Memory B cell (primary cell): ENCODE measurements at places on chromosomes 12 and 14.

DNA sequence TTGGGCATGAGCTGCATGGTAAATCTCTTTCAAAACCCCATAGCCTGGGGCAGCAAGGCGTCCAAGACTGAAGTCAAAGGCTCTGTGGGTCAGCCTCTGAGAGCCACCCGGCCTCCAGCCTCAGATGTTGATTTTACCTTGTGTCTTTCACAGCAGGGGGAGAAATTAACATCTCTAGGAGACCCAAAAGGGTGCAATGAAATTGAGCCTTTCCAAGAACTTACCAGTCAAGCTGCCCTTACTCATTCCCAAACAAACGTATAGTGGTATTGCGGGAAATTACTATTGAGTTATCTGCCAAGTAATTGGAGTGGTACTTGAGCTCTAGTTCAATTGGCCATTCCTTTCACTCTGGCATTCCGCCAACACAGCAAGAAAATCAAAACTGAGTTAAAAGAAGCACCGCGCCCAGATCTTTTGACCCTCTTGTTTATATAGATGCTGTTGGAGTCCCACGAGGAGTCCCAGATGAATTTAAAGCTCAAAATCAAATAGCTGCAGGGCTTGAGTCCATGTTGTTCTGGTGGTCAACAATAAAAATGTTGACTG is 380.7 kb upstream of the SYT1 start:
- DNase-seq: no peak

DNA sequence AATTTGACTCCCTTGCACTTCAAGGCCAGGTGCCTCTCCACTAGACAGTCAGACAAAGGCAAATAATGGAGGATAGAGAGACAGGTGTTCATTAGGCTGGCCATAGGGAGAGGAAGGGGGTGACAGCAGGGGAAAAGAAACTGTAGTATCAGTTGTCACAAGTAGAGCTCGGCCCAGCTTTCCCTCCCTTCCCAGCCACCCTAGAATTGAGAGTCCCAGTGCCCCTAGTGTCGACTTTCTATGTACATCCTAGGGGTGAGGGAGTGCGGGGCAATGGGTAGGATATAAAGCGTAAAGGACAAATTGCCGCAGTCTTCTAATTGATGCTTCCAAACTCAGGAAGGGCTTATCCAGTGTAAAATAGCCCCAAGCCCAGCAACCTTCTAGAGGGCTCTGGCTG is 39.0 kb downstream of the BAZ2A start:
- no peak for DNase-seq

GRCh38 chr14:68926236-68926635 is 52.9 kb downstream of the ACTN1 start:
- DNase-seq: no peak

- no peak for DNase-seq
Measured at GRCh38 chr12:54394986-54395385, 10.5 kb upstream of the ZNF385A start.

GRCh38 chr12:60345442-60345841 is 749.6 kb downstream of the SLC16A7 start:
- DNase-seq: no peak

- no peak for DNase-seq
Measured at GRCh38 chr12:24954261-24954660, 5.4 kb upstream of the BCAT1 start.

DNA sequence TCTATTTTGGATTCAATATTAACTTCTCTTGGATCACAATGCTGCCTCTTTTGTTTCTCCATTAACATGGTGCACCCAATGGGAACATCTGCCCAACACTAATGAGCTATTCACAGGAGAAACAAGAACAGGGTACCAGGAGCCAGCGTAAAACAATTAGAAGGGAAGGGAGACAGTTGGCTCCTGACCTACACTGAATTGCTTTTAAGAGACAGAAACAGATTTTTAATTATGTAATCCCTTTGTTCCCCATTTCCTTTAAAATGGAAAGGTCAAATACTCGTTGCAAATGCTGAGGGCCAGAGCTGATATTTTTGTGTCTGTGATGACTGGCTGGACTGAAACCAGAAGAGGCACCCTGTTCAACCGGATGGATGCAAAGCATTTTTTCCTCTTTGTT is 108.3 kb downstream of the SEC23A start:
- DNase-seq: no peak

DNA sequence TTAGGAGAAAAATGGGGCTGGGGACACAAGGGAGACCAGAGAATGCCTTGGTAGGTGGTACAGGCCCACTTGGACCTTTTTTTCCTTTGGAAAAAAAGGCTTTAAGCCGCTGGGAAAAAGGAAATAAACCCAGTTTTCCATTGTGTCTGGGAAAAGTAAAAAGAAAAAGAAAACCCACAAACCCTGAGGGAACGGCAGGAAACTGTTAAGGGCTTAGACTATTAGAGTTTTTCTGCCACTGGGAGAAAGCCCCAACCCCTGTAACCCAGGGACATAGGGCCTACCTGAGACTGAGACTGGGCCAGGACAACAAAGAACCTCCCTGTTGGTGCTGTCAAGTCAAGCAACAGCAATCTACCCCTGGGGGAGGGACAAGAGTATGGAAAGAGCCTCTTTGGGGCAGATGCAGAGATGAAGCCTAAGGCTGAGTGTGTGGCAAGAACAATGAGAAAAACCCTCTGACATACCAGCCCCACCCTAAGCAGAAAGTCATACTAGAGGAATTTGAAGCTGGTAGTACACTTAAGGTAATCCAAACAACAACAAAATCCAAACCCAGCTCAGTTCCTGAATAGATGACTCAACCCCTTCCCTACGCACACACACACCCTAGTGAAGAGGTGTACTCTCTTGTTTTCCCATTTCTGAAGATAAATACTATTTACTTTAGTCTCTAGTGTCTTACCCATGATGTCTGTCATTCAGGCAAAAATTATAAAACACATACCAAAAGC is 22.8 kb downstream of the ATF1 start:
- no peak for DNase-seq

DNA sequence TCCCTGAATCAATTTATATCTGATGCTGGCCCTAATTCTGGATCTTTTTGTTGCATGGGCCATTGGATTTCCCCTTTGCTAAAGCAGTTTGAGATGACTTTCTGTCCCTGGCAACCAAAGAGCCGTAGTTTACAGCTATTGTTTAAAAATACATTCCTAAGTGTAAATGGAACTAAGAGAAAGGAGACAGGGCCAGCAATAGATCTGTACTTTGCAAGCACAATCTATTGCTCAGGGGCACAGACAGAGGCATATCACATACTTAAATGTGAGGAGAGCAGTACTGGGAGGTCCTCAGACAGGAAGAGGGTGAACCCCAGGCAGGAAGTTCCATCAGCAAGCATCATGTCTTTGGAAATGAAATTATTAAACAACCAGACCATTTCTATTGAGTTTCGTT is 126.6 kb downstream of the ZFP36L1 start:
- DNase-seq: no peak

GRCh38 chr12:124174451-124175348 is 120.2 kb upstream of the RFLNA start:
- no peak for DNase-seq

DNA sequence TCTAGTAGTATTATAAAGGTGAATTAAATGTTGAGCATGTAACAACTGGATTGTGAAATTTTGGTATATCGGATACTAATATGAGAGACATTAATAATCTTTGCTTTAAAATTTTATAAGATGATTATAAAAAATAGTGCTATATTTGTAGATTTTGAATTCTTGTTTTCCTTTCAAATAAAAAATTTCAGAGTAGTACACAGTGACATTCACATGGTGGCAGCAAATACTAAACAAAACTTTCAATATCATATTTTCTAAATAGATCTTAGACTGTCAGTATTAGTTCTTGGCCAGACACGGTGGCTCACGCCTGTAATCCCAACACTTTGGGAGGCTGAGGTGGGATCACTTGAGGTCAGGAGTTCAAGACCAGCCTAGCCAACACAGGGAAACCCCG is 166.0 kb downstream of the NAV3 start:
- DNase-seq: no peak

GRCh38 chr14:69917287-69917686 is 38.1 kb downstream of the SMOC1 start:
- no peak for DNase-seq

DNA sequence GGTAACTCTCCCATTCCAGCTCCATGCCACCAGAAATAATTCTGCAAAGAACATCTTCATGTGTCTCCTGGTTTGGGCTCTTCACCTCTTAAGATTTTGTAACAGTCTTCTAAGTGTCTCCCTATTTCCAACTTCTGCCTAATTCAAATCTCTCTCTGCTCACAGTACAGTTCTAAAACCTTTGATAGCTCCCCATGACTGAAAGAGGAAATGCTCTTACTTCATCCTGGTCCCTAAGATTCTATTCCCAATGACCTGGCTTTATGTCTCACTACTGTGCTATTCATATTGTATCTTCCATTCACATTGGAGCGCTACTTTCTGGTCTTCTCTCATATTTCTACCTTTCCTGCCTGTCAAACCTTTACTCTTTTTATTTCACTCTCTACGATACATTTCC is 1.6 kb downstream of the AMN1 start:
- DNase-seq: no peak

GRCh38 chr12:15322164-15323061 is at the start of gene PTPRO:
Gene PTPRO (plus strand): TSS chr12:15322508.
- no peak for DNase-seq

DNA sequence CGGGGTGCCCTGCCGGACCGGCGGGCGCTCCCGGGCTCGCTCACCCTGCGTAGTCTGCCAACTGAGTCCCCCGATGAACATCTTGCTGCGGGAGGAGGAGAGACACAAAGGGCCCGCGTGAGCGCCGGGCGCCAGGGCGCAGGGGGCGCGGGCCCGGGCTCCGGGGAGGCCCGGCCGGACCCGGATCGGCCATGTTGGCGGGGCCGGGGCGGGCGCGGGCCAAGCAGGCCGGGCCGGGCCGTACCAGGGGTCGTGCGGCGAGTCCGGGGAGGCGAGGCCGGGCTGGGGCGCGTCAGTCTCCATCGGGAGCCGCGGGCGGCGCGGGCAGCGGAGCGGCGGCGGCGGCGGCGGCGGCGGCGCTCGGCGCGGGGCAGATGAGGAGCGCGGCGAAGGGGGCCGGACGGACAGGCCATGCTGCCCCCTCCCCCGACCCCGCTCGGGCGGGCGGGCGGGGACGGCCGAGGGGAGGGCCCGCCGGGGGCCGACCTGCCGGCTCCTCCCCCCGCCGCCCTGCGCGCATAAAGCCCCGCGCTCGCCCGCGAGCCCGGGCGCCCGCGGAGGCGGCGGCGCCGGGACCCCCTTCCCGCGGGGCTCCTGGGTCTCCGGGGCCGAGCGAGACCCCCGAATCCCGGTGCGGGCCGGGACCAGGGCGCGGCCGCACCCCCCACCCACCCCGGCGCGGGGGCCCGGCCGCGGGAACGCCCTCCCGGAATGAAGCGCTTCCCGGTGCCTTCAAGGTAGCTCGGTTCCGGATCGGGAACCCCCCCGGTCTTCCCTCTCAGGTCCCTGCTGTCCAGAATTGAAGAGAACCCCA is at the start of gene MSI1:
MSI1 (minus strand) TSS at position 376 of the 814 bp plus-strand sequence; CDS start at position 303, 73 bp downstream.
- DNase-seq: no peak

- DNase-seq: no peak
Measured at GRCh38 chr14:27528328-27528727, 930.5 kb upstream of the NOVA1 start.

GRCh38 chr14:86003998-86004397 is 474.1 kb downstream of the FLRT2 start:
- no peak for DNase-seq

DNA sequence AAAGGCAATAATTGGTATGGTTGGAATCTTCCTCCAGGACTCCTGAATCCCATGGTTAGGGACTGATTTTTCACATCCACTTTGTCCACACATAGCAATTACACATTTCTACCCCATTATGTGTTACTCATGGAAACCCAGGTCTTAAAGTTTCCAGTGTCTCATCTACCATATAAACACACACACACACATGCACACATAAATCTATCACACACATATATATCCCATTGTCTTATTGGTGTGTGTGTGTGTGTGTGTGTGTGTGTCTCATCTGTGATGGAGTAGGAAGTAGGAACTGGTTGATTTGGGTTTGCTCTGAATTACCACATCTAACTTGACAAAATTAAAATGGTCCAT is 525.4 kb downstream of the FUT8 start:
- DNase-seq: no peak

GRCh38 chr14:96095581-96096476 is 56.7 kb downstream of the C14orf132 start:
- DNase-seq: no peak

DNA sequence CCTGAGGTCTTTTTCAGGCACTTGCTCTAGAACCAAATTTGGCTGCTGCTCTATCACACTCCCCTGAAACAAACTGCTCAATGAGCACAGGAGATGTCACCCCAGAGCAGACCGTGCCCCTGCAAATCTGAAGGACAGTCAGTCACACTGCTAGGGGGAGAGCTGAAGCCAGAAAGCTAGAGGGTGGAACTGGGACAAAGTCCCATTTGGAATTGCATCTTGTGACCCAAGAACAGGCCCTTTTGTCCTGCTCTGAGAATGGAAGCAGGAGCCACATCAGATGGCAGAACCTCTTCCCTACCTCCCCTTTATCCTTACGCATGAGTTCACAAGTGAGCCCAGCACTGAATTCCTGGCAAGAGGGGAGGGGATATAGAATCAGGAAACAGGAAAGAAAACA is 64.7 kb downstream of the MAP3K9 start:
- DNase-seq: no peak

- no peak for DNase-seq
Measured at GRCh38 chr12:29149691-29150281, 708 bp downstream of the FAR2 start.

DNA sequence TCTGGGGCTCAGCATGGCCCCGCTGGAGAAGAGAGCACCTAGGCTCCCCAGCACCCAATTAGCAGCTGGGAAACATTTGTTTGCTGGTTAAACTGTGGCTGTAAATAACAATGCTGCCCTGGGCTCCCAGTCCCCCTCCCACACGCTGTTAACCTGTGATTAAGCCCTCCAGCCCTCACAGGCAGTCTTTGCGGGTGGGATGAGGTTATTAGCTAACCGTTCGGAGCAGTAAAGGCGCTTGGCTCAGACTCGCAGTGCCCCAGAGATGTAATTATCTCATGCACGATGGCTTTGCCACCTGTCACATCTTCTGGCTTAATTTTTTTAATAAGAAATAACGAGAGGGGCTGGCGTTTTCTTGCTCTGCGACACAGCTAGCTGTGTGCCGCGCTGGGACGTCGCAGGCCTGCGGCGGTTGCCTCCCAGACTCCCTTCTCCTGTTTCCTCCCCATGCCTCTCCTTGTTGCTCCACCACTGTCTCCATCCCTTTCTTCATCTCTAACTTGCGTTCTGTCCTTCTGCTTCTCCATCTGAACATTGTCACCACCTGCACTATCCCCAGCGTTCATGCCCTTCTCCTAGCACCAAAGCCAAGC is 239.2 kb upstream of the FKBP4 start:
- no peak for DNase-seq

GRCh38 chr14:89418976-89419375 is 1.9 kb upstream of the FOXN3 start:
- no peak for DNase-seq

GRCh38 chr12:128969480-128970055 is 116.3 kb downstream of the GLT1D1 start:
- DNase-seq: no peak

- DNase-seq: no peak
Measured at GRCh38 chr12:32489070-32489469, 89.7 kb downstream of the FGD4 start.

DNA sequence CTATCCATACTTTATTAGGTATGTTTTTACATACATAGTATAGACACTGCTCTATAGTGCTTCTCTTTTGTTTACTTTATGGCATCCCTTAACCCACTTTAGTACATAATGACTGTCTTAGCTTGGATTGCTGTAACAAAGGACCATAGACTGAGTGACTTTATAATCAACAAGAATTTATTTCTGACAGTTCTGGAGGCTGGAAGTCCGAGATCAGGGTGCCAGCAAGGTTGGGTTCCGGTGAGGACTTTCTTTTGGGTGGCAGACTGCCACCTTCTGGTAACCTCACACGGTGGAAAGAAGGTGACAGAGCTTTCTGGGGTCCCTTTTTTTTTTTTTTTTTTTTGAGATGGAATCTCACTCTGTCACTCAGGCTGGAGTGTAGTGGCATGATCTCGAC is 48.6 kb upstream of the PPM1H start:
- DNase-seq: no peak
